ENCODE measurements at places on chromosomes 1 and 21.
A peak's percentile ranks its signal among the peaks of the same experiment; 100 is the strongest.

GRCh38 chr1:58652651-58653184 is 47.1 kb downstream of the MYSM1 start:
- DNase-seq: peak; percentile 58

DNA sequence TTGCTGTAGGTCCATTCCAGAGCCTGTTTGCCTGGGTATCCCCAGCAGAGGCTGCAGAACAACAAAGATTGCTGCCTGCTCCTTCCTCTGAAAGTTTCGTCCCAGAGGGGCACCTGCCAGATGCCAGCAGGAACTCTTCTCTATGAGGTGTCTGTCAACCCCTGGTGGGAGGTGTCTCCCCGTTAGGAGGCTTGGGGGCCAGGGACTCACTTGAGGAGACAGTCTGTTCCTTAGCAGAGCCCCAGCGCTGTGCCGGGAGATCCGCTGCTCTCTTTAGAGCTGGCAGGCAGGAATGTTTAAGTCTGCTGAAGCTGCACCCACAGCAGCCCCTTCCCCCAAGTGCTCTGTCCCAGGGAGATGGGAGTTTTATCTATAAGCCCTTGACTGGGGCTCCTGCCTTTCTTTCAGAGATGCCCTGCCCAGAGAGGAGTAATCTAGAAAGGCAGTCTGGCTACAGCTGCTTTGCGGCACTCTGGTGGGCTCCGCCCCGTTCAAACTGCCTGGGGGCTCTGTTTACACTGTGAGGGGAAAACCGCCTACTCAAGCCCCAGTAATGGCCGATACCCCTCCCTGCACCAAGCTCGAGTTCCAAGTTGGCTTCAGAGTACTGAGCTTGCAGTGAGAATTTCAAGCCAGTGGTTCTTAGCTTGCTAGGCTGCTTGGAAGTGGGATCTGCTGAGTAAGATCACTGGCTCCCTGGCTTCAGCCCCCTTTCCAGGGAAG is 8.7 kb upstream of the SLC25A24 start:
- DNase-seq: no peak

GRCh38 chr21:46454142-46454541 is 4.5 kb upstream of the DIP2A start:
- no peak for DNase-seq

DNA sequence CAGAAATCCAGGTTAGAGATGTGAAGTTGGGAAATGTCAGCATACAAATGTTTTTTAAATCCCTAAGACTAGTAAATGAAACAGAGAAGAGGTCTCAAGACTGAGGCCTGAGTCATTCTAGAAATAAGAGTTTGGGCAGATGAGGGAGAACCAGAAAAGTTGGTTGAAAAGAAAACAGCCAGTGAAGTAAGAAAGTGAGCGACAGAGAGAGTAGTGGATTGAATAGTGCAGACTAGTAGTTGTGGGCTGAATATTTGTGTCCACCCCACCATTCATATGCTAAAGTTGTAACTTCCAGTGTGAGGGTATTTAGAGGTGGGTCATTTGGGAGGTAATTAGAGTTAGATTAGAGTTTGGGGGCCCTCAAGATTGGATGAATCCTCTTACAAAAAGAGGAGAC is 889.2 kb downstream of the TTLL7 start:
- DNase-seq: no peak

- no peak for DNase-seq
These were observed 659 bp downstream of the FAF1 start for GRCh38 chr1:50959303-50959912.

DNA sequence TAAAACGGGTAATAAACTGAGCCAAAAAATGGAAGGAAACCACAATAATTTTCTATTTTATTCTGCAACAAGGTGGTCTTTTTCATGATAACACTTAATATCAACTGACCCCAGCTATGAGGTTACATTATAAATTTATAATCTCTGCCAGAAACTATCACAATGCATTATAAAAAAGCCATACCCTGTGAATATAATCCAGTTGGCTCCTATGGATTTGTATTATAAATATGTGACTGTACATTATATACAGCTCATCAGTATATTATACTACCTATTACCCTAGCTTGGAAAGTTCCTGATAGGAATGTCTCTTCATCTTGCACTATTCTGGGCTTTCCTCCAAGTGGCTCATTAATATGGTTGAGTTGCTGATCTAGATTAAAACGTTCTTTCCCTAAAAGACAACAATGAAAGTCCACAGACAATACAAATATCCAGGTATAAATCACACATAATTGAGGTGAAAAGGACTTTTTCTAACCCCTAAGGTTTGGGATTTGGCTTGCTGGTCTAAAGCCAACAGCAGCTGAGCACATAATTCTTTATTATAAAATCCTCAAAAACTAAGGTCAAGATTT is 487.7 kb downstream of the TTLL7 start:
- no peak for DNase-seq

DNA sequence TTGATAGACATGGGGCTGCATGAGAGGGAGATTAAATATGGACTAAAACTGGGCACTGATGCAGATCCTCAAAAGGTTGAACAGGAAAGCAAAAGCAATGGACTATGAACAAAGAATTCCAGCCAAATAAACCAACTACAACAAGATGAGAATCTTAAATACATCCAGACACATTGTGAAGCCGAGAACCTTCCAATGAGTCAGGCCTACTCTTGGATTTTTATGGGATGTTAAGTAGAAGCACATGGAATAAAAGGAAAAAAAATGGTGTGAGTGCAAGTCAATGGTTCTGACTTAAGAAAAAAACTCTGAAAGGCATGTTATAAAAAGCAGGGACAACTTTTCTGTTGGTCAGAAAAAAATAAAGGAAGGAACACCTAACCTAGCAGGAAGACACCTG is 227.2 kb downstream of the DPYD start:
- no peak for DNase-seq

GRCh38 chr1:206663362-206663761 is 21.3 kb upstream of the MAPKAPK2 start:
- no peak for DNase-seq

DNA sequence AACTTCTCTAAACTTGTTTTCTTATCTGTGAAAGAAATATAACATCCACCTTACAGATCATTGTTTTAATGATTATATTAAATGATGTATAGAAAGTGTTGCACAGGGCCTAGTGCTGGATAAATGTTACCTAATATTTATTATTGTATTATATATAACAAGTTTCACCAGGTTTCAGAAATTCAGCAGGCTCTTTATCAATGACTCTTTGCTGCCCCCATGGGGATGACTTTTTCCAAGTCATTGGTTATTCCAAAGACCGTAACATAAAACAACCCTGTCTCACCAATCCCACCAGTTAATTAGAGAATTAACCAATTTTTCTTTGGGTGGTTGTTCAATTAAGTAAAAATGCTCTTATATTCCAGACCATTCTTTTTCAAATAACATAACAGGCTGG is 7.3 kb upstream of the DEDD start:
- no peak for DNase-seq

DNA sequence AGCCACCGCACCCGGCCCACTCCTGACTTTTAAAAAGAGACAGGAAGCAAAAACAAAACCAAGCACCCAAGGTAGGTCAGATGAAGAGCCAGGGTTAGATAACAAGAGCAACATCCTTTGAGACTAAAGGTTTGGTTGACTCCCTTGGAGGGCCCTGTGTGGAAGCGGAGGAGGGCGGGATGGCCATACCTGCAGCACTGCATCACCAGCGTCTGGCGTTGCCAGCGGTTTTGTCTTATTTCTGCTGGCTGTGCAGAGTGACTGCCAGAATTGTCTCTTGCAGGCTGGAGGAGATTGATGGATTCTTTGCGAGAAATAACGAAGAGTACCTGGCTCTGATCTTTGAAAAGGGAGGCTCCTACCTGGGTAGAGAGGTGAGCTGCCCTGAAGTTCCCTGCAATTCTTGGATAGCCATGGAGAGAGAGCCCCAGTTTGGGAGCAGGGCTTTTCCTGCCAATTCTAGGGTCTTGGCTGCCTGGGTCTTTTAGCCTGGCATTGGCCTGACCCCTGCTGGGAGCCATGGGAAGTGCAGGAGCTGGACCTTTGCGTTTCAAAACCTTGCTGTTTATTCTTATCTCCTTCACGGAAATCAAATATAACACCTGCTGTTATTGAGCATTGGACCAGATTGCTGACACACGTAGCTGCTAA is 24.0 kb downstream of the QSOX1 start:
- no peak for DNase-seq

DNA sequence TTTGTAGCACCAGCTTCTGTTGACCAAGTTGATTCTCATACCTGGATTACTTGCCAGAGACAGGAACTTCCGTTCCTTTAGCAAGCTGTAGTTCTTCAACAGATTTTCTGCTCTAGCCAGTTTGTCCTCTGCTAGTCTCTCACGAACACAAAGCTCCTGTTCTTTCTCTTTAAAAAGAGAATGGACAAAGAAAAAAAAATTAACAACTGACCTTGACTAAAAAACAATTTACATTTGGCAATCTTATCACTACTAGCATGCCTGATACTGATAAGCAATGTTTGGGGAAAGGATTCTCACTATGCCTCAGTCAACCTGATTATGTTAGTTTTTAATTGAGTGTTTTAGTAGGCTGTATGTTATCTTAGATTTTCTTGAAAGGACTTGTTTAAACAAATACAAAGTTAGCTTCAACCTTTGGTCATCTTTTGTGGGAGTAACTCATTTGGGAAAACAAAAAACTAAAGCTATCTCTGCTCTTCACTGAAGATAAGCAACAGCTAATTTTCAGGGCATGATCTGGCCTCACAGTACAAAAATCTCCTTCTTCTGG is 8.3 kb downstream of the NEK2 start:
- no peak for DNase-seq

DNA sequence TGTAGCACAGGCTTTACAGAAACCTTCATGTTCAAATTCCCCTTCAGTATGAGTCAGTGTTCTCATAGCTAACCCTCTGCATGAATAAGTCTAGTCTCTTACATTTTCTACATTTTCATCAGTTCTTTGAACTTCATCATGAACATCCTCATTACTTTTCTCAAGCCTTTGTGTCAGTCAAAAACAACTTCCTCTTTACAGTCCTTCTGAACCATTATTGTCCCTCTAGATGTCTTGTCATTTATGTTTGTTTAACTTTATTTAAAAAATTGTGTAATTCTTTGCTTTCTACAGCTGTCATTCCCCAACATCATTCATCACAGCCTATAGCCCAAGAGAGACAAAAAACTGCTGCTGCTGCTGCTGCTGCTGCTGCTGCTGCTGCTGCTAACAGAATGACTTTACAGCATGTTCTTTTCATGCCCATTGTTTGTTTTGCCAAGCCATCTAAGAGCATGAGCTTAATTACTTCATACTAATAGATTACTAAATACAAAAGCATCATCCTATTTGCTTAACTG is 133.1 kb downstream of the LRRC40 start:
- DNase-seq: no peak

All from CMK (cell line).